Stimulated activated CD8-positive, alpha-beta memory T cell treated with anti-CD3 and anti-CD28 coated beads, Interleukin-7, amount 100 ng/mL, for 48 hours (primary cell): ENCODE measurements at places on chromosomes 2 and 18.

DNA sequence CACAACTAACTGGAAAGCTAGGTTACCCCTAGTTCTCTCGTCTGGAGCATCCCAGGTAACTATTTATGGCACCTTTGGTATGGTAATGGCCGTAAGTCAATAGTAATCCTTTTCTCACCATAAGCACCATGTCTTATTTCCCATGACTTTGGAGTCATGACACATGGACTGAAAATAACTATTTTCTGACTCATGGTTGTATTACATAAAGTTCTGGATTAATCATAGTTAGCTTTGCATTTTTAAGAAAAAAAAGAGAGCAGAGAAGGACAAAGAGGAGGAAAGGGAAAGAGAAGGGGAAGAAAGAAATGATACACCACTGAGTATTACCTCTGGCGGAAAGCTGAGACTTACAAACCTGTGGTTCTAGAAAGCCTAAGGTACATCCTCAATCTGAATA lies 99.3 kb downstream of the BIN1 start:
- no peak for DNase-seq

DNA sequence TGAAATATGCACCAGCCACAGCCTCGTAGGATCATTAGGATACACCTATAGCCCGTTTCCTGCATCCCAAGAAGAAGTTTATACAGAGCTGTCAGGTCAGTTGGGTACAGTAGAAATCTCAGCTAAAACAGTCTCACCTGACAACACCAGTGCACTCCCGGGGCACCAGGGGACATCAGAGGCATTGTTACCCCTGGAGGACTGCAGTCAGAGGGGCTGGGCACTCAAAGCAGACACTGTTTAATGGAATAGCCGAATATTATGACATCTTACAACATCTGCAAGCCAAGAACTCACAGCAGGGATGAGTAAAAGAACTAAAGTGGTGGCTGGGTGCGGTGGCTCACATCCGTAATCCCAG lies 93.0 kb upstream of the ID2 start:
- DNase-seq, result no peak

DNA sequence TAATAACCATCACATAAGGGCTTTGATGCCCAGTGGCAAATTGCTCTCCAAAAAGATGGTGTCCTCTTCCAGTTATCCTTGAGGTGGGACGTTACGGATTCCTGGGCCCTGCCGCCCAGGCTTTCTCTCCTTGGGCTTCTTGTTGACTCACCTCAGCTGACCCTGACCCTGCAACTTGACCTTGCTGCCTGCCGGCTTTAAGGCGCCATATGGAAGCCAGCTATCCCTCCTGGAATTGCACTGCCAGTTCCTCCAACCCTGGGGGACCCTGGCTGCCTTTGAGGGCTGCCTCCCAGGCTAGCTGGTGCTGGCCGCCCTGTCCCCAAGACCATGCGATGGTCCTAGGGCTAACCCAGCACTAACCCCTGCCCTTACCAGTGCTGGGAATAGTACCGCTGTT lies 28.3 kb upstream of the B3GNT7 start:
- no peak for DNase-seq

DNA sequence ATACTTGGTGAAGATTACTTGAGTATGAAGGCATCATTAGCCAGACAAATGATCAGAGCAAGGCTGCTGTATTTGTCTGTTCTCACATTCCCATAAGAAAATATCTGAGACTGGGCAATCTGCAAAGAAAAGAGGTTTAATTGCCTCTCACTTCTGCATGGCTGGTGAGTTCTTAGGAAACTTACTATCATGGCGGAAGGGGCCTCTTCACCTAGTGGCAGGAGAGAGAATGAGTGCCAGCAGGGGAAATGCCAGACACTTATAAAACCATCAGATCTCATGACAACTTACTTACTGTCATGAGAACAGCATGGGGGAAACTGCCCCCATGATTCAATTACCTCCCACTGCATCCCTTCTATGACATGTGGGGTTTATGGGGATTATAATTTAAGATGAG lies 452.3 kb downstream of the GALR1 start:
- DNase-seq, result no peak

- peak; percentile 4 for DNase-seq
Measured at GRCh38 chr2:46776687-46777327, 138.8 kb downstream of the MCFD2 start.

GRCh38 chr2:152028182-152028862 lies 70.5 kb downstream of the CACNB4 start:
- DNase-seq, result no peak

- DNase-seq, result no peak
Measured at GRCh38 chr2:175976391-175977157, 25.5 kb downstream of the LNPK start.

DNA sequence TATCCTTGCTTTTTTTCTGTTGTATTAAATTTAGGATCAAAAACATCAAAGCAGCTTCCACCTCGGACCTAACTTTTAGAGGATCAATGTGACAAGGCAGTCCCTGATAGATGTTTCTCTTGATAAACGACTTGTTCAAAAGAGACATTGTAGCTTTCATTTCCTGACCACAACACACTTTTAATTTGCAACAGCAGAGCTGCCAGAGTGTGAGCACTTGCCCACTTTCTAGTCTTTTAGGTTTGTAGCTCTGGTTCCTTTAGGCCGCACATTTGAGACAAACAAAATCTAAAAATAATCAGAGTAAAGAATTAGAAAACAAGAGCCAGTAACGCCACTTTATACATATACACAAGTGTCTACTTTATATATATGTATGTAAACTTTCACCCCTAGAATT lies 3.1 kb downstream of the FIGN start:
- no peak for DNase-seq

DNA sequence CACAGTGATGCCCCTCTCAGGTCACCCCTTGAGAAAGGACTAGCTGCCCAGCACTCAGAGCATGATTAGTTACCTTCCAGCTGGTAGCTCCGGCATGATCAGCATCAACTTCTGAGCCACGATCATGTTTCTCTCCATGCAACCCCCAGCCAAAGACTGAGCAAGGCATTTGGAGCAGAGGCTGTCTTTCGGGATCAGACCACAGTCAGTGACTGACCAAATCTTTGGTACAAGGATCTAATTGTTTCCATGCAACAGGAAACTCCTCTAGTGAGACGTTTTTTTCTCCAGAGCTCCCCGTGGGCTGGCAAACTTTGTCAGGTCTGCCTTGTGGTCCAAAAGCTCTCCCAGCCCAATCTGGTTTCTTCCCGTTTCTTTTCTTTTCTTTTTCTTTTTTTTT lies 244.3 kb downstream of the METTL4 start:
- no peak for DNase-seq

GRCh38 chr2:85154048-85154753 lies 21.0 kb downstream of the TCF7L1 start:
- no peak for DNase-seq

- DNase-seq, result no peak
Measured at GRCh38 chr2:150374492-150374891, 113.0 kb downstream of the RND3 start.

GRCh38 chr2:3624059-3624794 lies 29.3 kb downstream of the COLEC11 start:
- DNase-seq, result no peak

DNA sequence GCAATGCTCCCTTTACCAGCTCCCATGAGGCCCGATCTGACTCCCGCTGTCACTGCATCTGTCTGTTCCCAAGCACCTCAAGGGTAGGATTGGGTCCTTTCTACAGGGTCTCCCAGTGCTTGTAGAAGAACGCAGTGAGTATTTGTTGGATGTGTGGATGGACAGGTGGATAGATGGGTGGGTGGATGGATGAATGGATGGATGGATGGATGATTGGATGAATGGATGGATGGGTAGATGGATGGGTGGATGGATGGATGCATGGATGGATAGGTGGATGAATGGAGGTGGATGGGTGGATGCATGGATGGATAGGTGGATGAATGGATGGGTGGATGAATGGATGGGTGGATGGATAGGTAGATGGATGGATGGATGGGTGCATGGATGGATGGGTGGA lies 91.6 kb downstream of the HS1BP3 start:
- no peak for DNase-seq

GRCh38 chr2:134758633-134759032 lies 39.8 kb upstream of the TMEM163 start:
- no peak for DNase-seq
